Stimulated activated CD4-positive, alpha-beta T cell treated with anti-CD3 and anti-CD28 coated beads, Interleukin-1b, Interleukin-23, amount 100 ng/mL, for 48 hours (primary cell): ENCODE measurements at places on chromosomes 13 and 19.

- DNase-seq = no peak
These were observed 28.6 kb downstream of the WDFY2 start for GRCh38 chr13:51612867-51613266.

- DNase-seq = no peak
These were observed 178.7 kb upstream of the PCDH9 start for GRCh38 chr13:67408798-67409197.

DNA sequence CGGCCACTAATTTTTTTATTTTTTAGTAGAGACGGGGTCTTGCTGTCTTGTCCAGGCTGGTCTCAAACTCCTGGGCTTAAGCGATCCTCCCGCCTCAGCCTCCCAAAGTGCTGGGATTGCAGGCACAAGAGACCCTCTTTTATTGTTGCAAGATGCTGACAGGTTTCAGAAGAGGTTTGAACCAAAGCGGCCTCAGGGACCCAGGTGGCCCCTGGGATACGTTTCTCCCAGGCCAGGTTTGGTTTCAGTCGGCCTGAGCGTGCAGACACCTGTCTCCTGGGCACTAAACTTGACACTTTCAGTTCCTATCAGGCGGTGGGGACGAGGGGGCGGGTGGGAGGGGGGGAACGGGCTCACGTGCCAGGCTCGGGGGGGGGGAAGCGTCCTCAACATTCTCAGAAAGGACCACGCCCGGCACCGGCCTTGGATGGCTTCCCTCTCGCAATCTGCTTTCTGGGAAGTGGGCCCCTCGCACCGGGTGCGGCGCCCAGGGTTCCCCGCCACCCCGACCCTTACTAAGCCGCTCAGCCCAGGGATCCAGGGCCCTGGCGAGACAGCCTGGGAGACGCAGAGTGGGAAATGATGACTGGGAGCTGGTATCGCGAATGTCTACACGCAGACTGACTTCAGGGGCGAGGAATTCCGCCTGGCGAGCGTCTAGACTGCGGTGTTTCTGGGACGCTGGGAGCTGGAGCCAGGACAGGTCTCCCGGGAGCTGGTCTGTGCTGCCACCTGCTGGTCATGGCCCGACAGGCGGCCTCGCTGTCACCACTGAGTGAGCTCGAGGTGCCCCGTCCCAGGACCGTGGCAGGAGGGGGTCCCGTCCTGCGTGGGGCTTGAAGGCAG is 91.6 kb downstream of the GNG7 start:
- peak; percentile 83 for DNase-seq

DNA sequence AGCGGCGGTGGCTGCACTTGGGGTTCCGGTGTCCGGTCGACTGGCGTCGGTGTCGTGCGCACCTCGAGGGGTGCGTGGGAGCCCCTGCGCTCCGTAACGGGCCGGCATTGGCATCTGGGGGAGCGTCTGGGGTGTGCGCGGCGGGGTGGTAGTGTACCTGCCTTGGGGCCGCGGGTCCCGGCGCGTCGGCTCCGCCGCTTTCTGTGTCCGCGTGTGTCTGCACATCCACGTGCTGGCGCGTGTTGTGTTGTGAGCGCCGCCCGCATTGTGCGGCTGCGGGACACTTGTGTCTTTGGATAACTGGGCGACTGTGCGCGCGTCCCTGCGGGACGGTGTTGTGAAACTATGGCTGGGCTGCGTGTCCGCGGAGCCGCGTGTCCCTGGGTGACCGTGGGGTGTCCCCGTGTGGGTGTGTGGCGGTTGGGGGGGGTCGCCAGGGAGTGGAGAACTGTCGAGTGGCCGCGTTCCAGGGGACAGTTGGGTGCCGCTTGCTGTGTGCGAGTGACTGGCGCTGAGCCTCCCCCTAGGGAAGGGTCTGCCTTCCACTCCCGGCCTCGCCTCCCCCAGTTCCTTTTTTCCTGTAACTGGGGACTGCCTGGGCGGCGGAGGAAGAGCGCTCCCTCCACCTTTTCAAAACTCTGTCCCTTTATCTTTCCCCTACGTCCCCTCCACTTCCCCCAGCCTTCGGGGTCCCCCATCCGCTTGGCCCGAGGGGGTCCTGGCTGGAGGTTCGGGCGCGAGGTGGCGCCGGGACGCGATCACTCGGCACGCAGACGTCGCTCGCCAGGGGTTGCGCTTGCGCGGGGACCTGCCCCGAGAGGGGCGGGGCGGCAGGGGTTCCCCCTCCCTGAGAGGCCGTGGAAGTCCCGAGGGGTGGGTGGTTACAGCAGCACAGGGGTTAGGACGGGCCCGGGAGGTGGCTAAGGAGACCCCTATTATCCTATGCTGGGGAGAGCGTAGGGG is 5.7 kb upstream of the NFIC start:
- peak; percentile 66 for DNase-seq

DNA sequence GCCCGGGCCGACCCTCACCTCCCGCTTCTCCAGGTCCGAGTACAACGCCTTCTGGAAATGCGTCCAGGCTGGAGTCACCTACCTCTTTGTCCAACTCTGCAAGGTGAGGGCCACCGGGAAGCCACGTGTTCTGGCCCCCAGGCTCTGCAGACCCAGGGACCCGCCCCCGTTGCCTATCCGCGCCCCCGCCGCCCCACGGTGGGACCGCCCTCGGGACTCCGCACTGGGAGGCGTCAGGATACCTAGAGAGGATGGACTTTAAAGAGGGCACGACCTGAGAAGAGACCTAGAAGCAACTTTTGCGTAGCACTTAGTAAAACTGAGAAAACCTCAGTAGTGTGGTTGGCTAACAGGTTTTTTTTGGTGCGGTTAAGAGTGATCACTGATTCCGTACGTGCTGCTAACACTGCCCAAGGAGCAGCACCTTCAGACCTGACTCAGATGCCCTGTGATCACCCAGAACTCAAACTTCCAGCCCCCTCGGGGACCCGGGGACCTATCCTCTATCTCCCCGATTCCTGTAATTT is 492 bp downstream of the TMEM147 start:
- DNase-seq = peak; percentile 81

DNA sequence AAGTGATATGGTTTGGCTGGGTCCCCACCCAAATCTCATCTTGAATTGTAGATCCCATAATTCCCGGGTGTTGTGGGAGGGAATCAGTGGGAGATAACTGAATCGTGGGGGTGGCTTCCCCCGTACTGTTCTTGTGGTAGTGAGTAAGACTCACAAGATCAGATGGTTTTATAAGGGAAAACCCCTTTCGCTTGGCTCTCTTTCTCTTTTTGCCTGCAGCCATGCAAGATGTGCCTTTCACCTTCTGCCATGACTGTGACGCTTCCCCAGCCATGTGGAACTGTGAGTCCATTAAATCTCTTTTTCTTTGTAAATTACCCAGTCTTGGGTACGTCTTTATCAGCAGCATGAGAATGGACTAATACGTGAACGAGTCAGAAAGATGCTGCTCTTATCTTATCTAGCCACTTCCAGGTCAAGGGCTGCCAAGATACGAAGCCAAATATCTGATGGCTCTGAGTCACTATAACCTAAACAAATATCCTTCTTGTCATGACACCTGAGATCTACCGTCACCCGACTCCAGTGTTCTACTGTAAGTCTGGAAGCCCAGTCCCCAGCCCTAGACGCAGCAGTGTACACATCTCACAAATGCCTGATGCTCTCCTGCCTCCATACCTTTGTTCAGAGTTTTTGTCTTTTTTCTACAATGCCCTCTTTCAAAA is 45.9 kb downstream of the SLC15A1 start:
- DNase-seq = no peak

DNA sequence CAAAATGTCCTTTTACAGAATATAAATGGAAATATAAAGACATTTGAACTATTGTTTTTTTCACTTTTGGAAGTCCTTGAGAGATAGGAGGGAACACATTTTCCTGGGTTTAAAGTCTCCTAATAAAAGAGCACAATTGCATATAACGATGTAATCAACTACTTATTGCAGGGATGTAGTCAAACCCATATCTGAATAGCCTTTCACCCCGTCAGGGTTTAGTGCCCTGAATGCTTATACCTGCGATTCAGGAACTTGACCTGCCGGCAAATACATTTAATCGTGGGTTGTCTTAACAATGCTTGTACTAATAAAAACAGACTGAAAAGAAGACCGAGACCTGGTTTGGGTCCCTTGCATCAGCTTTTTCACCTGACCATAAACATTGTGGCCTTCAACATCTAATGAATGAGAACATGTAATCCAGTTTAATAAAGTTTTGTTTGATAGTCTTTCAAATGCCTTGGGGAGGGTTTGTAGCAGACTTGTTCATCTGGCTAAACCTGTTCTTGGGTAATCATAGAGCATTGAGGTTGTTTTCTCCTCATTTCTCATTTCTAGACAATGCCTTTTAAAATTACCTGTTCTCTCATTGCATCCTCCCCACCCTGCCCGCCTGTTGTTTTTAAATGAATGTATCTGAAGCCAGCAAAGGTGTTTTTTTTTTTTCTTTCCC is 7.0 kb downstream of the KLF5 start:
- DNase-seq = no peak

DNA sequence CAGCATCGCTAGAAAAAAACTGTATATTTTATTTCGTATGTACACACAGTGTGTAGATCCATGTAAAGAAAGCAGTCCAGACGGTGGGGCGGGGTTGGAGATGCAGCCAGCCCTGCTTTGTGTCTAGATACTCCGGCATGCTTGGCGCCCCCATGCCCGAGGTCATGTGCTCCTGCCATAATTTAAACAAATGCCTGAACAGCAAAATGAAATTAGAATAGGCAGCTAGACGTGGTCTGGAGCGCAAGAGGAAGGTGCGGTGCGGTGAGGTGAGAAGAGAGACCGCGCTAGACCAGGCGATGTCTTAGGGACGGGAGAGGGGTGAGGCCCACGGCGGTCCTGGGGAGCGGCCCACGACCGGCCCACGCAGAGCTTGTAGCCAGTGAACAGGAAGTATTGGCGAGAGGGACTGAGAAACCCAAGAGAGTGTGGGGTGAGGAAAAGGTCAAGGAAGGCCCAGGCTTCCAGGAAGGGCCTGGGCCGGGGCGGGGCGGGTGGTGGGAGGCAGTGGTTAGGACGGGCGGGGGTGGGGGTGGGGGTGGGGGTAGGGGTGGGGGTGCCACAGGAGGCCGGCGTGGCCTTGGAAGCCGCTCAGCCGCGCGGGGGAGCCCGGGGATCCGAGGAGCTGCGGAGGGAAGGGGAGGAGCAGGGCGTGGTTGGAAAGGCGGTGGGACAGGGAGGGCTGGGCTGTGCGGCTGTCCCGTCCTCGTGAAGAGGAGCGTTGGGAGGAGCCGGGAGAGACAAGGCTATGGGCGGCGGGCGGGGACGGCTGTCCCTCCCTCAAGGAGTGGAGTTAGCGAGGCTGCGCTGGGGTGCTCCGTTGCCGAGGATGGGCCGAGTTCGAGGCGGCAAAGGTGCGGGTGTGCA is 254.7 kb upstream of the SGCG start:
- no peak for DNase-seq

- DNase-seq = peak; percentile 95
These were observed at the start of gene ABHD8 for GRCh38 chr19:17303167-17303939. TSS of gene ABHD8 (minus strand) at chr19:17303425. CDS start at chr19:17301616, 1,809 bp downstream.

DNA sequence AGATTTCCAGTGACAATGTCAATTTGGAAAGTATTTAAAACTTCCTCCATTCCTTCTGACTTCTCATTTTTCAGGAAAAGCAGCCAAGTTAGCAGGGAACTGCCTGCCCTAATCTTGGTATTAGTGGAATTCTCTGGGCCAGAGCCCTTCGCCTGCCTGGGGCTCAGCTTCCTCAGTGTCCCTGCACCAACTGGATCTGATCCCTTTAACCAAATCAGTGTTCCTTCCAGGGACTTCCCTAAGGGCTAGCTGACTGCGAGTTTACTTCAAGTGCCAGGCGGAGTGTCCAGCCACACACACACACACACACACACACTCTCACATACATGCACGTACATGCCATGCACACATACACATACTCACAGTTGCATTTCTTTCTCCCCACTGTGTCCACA is 20.0 kb downstream of the RAB20 start:
- no peak for DNase-seq

DNA sequence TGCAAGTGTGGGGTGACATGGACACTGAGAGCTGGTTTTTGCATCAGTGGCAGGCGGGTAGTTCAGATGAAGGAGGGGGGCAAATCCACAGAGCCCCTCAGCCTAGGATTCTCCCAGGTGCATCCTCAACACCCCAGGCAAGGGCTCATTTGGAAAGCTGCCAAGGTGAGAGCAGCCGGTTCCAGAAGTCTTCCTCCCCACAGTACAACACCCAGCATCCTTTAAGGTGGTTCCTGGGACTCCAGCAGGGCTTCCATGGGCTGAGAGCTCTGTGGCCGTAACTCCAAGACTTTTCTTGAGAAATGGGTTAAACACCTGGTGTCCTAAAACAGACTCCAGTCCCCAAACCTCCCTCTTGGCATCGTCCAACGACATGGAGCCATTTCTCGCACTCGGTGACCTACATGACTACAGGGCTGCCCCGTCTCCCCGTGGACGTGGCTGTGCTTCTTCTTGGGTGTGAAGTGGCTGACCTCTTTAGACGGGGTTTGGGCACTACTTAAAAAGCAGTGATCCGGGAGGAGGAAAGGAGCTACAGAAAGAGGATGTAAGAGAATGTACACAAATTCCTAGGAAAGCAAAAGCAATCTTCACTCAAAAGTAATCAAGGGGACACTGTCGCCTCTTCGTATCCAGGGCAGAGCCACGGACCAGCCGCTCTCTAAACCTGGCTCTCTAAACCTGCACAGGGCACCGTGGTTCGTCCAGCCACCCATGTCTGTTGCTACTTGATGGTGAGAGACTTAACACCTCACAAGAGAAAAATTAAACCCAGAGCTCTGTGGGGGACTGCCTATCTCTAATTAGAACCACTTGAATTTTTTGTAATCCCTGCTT is 25.5 kb downstream of the RANBP3 start:
- DNase-seq = no peak

- DNase-seq = no peak
These were observed 656 bp upstream of the ZNF324 start for GRCh38 chr19:58466089-58466759.

DNA sequence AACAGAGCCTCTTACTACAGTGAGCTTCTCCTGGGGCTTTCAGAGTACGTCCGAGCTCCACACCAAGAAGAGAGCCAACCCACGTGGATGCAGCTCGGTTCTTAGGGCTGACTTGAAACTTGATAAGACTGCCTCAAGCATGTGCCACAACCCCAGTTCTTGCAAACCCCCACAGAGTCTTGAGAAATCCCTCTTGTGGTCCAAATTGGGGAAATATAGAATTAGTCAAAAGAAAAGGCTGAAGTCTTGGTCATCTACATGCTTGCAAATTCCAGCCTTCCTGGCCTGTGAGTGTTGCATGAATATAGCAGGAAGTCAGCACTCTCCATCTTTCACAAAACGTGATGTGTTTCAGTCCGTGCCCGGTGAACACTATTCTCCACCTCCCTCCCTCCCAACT is 95.2 kb downstream of the GGACT start:
- DNase-seq = no peak

GRCh38 chr19:49968279-49968922 is 7.4 kb upstream of the SIGLEC11 start:
- DNase-seq = no peak

GRCh38 chr13:78239714-78240113 is 321.1 kb upstream of the EDNRB start:
- DNase-seq = no peak
